Stimulated activated CD4-positive, alpha-beta T cell treated with anti-CD3 and anti-CD28 coated beads, TNF-alpha, amount 100 ng/mL, for 48 hours (primary cell): ENCODE measurements at places on chromosomes 12 and 14.

GRCh38 chr14:99678198-99678597, 5.9 kb upstream of the CYP46A1 start:
- no peak for DNase-seq

GRCh38 chr12:15276088-15276698, 46.1 kb upstream of the PTPRO start:
- DNase-seq = no peak

DNA sequence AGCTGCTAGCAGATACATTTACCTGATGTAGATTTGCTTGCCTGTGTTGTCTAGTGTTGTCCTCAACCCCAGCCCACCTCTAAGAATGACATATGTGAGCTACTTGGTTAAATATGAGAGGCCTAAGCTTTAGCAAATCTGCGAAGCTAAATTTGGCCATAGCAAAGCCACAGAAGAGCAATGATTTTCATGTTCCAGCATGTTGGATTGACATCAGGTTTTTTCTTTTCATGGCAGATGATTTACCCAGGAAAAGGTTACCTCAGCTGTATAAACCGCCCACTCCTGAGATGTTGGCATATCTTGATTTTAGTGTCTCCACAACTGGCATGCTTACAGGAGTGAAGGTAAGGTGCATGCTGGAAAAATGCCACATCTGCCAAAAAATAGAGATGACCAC, 36.4 kb upstream of the ATF1 start:
- DNase-seq = no peak

DNA sequence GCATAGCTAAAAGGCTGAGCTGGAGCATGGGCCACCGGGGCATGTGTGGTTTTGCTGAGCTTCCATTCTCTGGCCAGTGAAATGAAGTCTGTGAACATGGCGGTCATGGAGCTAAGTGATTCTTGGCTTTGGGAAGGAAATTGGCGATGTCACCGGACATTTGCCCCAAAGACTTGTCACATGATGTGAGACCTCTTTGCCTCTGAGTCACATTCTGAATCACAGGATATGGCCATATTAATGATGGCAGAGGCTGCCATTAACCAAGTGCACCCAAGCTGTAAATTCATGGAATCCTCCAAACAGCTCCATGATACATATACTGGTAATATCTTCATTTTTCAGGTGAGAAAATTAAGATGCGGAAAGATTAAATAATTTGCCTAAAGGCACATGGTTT, 27.4 kb upstream of the BATF start:
- no peak for DNase-seq

DNA sequence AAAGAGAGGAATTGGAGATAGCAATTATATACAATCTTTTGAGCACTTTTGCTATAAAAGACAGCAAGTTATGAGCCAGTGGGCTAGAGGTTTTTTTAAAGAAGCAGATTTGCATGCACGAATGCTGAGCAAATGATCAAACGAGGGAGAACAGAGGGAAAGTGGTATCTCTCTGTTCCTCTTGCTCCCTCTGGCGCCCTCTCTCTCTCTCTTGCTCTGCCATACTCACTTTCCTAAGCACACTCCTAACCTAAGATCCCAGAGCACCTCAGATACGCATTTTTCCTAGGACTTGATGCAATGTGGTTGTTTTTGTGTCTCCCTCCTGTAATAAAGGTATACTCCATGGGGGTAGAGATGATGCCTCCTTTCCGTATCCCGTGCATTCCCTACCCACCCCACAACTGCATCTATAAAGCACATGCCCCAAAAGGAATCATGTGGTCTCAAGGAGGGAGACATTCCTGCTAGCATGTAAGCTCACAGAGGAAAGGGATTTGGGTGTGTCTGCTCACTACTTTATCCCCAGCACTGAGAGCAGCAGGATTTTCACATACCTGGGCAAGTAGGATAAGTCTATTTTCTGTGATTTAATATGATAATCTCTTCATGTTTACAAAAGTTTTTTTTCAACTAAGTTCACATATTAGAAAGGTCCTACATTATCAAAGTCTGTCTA, 270.2 kb downstream of the SSPN start:
- DNase-seq = no peak

DNA sequence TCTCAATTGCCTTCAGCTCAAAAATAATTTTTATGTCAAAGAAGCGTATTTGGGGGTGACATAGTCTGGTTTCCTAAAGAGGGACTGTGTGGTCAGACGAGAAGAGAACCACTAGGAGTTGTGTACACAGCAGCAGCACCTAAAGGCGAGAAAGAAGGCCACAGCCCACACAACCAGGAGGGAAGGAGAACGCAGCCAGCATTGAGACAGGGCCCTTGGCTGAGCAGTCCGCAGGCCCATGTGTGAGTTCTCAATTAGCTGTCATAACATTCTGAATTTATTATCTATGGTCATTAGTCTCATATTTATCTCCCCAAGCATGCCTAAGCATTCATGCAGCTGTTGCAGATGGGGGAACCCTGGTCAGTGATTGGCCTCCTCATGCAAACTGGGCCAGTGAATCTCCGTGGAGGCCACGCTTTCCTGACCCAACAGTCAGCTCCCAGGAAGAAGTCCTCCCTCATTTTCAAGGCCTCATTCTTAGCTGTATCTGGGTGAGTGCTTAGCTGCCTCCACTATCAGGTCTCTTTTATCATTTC, 81.2 kb upstream of the ATF7IP start:
- no peak for DNase-seq

DNA sequence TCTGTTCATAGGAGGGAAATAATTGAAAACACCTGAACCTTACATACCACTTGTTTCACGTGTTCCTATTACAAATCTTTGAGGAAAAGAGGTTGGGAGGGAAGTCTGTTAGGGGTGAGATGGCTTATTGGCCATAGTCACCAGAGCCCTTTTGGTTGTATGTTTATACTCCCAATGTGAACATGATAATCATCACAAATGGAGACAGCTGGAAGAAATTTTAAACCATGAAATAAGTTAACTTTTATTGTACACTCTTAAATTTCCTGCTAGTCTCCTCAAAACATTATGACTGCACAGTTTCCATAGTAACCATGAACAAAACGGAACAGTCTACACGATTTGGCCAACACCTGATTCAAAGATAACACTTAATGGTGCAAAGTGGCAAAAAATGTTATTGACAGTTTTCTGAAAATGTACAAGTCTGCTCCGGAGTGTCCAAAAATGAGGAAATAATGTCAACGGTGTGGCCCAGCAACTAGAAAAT, 56.9 kb downstream of the LMNTD1 start:
- DNase-seq = no peak

DNA sequence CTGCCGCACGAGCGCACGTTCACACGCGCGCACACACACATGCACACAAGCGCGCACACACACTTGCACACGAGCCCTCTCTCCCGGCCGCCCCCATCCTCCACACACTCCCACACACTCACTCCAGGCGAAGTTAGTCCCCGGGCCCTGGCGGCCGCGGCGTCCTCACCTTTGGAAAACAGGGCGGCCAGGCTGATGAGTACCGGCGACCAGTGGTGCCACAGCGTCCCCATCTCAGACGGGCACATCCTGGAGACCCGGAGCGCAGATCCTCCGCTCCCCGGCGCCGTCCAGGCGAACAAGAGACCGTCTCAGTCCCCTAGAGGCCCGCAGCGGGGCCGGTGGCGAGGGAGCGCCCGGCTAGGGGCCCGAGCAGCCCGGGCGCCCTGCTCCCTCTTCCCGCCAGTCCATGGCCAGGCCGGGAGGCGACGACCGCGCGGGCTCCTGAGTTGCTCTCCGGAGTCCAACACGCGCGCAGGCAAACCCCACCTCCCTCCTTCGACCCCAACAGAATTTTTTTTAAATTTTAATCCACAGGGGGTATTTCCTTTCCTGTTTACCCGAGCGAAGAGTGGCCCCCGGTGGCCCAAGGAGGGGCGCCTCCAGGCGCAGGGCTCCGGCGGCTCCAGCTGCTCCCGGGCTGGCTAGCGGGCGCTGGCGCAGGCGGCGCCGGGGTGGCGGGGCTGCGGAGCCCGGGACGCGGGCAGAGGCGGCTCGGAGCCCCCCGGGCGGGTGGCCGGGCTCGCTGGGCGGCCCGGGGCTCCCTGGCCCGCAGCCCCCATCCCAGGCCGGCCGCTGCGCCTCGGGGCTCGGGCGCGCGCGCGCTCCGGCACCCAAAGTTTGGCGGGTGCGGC, 506 bp downstream of the TMEM132D start:
- DNase-seq = no peak

DNA sequence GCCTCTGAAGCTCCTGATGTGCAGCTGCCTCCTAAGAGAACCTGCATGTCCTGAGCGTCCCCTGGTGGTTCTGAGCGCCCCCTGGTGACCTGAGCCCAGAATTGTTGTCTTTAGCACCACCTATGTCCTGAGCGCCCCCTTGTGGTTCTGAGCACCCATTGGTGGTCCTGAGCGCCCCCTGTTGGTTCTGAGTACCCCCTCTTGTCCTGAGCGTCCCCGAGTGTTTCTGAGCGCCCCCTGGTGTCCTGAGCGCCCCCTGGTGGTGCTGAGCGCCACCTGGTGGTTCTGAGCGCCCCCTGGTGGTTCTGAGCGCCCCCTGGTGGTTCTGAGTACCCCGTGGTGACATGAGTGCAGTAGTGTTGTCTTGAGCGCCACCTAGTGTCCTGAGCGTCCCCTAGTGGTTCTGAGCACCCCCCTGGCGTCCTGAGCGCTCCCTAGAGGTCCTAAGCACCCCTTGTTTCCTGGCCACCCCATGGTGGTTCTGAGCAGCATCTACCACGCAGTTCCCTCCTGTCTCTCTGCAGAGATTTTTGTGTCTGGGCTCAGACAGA, 782.5 kb downstream of the TMEM121 start:
- DNase-seq = peak; percentile 98

DNA sequence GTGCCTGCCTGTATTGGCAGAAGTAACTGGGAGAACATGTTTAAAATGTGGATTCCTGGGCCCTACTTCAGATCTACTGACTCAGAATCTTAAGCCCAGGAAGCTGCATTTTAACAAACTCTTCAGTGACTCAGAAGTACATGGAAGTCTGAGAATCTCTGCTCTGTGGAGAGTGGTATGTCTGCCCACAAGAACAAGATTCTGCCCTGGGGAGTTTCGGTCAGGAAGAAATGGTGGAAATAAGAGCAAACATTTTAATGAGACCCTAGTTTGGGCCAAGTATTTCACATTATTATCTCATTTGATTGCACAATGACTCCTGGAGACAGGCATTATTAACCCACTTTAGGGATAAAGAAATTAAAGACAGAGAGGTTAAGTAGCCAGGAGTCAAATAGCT, 8.2 kb downstream of the ALDH1L2 start:
- no peak for DNase-seq

GRCh38 chr14:51304438-51304837, 64.4 kb downstream of the TMX1 start:
- no peak for DNase-seq

- no peak for DNase-seq
These were observed 14.2 kb upstream of the PPP1R1A start for GRCh38 chr12:54602661-54603060.

DNA sequence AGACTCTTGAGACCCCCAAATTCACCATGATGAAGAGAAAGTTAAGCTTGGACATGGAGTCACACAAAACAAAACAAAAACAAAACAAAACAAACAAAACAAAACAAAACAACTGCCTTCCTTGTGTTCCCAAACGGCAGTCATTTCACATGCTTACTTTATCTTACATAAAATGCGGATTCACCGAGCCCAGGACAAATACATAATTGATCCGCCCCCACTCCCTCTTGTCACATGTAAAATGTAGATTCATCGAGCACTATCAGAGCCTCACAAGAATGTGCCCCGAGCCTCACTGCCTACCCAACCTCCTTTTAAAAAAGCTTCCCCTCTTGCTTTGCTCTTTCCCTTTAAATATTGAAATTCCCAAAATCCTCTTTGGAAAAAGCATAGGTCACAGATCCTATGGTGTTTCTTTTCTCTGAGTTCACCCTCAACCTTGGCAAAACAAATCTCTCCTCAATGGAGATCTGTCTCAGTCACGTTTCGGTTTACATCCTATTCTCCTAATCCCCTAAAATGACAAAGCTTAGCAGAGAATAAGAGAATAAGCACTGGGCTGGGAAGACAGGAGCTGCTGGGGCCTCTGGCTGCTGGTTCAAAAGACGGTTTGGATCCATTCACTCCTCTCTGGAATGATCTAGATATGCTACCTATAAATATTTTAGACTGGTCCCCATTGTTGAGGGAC, 83.7 kb downstream of the NINJ2 start:
- DNase-seq = no peak
